ENCODE measurements at places on chromosomes 4 and X.
A peak's percentile ranks its signal among the peaks of the same experiment; 100 is the strongest.

DNA sequence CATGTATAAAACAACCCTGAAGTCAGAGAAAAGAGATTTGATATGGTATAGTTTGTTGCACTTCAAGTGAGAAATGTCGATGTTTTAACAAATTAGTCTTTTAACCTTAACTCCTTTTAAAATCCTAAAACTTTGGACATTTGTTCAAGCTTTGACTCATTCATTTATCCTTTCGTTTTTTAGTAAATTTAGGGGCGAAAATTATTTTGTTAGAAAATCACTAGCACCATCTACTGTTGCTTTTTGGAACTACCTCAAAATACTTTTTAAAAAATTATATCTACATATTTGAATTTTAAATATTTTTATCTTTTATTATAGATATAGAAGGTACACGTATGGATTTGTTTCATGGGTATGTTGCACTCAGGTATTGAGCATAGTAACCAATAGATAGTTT lies 165.1 kb upstream of the POF1B start:
- DNase-seq: no peak

- no peak for DNase-seq
Measured at GRCh38 chr4:139083607-139083955, 68.0 kb downstream of the NOCT start.

- peak; percentile 5 for DNase-seq
Measured at GRCh38 chrX:149461746-149462145, 43.4 kb downstream of the IDS start.

- no peak for DNase-seq
Measured at GRCh38 chr4:79682161-79682560, 274.1 kb upstream of the GK2 start.

DNA sequence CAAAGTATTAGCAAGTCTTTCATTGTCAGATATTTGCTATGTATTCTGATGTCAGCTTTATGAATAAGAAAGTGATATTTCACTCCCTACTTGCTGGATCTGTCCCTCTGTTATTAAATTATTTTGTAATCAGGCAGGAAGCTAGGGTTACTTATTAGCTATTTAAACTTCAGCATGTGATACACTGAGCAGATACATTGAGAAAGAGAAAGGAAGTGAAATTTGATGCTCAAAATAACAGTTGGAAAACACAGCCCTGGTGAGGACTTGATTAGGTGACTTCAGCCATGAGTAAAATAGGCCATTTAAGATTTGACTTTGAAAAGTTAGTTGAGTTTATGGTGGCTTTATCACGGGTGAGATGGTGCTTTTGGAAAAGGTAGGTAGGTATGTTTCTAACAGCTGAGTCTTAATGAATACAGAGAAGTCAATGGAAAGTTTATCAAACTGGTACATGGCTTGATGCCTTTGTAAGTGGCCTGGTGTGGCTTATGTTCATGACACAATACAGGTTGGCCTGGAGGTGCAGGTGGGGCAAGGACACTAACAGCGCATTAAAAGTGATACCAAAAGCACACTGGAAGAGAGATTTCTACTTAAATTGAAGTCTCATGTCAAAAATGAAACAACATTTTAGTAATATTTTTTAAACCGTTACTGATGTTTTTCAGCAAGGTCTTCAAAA lies 321.2 kb upstream of the SPOCK3 start:
- no peak for DNase-seq

DNA sequence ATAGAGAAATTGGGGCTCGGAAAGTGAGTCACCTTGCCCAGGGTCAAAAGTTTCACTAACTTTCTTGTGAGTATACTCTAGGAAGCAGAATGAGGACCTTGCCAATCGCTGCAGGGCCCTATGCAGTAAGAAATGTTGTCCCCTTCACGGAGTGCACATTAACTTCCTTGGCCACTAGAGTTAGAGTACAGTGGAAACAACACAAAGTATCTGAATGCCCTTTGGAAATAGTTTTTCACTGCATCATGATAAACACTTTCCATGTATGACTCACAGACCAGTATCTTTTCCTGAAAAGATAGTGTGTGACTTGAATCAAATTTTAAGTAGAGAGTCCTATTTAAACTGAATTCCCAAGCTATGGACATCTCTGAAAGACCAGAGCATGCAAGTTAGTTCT lies 45.5 kb upstream of the STK26 start:
- no peak for DNase-seq

DNA sequence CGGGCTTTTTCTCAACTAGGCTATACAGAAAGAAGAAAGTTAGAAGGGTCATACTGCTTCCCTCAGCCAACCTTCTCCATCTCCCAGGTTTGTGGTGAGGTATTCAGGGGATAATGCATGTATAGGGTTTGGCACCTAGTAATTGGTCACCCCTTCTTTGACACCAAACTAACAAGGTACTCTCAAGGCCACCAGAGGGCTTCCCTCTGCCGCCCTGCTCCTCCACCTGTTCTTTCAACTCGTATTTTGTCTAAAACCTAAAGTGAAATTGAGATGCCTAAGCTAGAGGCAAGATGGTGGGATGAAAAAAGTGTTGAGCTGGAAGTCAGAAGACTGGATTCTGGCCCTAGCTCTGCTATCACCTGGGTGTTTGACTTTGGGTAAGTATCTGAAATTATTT lies 22.0 kb downstream of the CT47C1 start:
- DNase-seq: no peak
